ENCODE measurements at places on chromosomes 7 and 10.

DNA sequence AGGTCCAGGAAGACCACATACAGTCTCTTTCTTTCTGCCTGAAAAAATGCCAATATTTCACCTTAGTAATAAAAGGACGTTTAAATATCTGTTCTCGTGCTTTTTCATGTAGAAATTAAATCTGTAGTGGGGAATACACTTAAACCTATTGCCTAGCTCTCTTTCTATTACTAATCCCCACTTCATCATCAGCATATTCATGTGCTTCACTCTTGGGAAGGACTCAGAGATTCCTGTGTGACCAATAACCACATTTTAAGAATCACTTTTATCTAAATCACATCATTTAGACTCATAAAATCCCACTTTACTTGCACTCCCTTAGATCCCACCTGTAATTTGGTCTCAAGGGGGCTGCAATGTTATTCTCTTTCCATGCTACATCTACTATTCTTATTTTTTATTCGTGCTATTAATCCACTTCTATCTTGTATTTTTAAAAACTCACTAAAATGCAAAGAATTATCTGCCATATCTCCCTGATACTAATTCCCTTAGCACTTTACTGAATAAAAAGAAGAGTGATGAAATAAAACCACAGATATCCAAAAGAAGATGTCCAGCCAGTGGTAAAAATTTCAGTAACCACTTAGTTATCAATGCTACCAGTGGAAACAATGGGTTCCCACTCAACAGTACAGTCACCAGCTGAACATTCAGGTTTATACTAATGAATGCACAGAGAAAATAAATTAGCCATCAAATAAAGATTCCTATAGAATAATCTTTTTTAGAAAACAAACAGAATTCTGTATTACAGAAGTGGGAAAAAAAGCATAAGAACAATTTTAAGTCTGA lies 102.1 kb downstream of the PPP1R17 start:
- DNase-seq = no peak

DNA sequence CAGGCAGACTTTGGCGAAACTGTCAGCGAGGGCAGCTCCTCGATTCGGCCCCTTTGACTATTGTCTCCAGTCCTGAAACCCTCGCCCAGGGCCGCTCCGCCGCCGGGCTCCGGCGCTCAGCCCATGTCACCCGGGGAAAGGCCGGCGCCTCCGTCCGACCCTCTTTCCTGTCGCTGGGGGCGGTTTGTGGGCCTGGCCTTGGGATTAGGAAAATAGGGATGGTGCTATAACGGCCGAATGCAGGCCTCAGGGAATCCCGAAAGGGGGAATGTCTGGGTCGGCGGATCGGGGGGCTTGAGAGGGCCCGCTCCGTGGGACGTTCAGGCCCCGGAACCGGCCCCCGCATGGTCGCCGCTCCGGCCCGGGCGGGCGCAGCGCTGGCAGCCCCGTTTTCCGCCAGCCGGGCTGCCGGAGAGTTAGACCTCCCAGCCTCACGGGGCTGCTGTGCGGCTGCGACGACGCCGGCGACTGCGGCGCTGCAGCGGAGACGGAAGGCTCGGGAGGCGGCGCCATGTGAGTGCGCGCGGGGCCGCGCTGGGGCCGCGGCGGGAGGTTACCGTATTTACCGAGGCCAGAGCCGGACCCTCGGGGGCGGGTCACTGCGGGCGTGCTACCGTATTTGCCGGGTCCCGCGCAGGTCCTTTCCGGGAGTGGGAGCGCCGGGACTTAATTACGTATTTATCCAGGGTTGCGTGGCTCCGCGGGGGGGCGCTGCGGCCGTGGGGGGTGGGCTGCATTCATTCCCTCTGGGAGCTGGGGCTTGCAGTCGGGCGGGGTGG lies 25.9 kb downstream of the ZNF775 start:
- peak; percentile 84 for DNase-seq

GRCh38 chr10:132827861-132828539 lies 42.1 kb upstream of the NKX6-2 start:
- no peak for DNase-seq

DNA sequence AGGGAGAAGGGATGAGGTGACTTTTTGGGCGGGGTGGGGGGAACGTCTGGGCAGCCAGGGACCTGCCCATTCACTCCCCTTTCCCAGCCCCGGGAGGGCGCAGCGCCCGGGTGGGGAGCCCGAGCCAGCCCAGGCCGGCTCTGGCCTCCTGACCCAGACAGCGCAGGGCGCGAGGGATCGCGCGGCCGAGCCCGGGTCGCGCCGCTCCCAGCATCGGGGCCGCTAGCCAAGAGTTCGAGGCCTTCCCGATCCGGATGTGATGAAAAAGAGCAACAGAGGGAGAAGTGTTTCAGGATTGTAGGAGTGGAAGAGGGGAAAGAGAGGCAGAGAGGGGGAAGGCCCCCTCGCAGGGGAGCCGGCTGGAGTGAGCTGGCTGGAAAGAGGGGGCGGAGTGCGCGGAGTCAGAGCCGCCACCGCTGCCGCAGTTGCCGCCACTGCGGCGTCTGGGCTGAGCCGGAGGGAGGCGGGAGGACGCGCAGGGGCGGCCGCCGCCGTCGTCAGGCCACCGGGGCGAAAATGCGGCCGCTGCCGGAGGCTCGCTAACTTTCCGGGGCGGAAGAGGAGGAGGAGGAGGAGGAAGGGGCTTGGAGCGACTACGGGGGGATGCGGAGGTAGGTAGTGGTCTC lies at the start of gene MDFIC:
TSS of gene MDFIC (plus strand) at position 69 of the 626 bp plus-strand sequence. CDS start 940 bp downstream, outside the sequence.
- DNase-seq = peak; percentile 68

- no peak for DNase-seq
Observed at GRCh38 chr10:131700506-131700905, 200.3 kb upstream of the PPP2R2D start.

DNA sequence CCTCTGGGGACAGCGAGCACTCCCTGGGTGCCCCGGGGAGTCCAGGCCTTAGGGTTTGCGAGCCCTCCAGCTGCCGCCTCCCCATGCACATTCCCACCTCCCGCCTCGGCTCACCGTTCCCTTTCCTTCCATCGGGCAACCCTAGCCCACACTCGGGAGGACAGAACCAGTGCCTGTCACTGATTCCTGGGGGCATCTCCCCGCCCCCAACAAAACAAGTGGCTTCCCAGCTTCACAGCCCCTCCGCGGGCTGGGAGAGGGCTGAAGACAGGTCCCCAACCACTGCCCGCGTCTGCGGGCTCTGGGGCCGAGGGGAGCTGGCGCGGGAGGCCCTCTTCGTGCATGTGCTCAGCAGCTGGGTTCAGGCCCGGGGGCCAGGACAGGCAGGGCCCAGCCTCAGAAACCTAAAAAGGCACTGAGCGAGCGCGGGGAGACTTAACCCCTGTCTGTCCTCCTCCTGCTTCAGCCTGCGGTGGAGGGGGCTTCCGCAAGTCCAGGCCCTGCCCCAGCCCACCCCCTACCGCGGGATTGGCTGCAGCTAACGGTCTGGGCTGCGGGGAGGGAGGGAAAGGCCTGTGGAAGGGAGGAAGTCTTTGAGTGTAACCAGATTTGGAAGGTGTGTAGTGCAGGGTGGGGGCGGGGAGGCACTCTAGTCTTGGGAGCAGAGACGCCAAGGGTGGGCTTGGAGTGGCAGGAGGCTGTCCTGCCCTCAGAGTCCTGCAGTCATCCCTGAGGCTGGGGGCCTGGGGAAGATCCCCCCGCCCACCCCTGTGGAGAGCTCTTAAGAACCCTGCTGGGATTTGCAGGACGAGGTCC lies 1.2 kb downstream of the FLNC start:
- no peak for DNase-seq
